ENCODE measurements at places on chromosomes 4 and X.

DNA sequence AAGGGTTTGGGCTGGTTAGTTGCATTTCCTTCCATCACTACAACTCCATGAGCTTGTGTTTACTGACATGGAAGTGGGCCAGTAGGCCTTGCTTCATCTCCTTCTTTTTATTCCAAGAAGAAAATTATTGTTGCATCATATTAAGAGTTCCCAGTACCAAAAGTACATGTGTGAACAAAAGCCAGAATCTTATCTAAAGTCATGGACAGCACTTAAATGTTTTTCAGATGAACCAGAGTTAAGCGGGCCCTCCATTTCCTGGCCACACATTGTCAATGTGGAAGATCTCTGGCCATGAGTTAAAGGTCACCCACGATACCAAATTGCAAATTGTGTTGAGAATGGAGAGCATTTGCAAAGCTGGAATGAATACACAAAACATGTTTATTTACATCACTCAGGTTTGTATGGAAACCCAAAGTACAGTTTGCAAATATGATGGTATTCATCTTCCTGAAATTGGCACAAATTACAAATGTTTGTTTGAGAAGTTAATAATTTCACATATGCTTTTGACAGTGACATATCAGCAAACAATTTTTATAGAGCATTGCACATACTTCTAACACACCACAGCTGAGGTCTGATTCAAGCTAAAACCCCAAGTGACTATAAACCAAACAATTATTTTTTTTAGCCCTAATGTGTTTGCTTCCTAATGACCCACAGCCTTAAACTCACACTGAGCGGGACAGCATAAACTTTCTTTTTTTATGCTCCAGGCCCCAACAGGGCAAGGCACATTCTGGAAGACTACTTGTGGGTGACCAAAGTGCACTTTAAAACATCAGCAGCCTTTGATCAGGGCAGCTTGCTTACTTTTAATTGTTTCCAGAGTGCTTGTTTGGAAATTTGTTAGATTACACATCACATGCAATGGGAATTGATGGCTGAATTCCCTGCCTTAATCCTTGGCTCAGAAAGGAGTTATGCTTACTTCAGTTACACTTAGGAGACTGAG, 502.9 kb upstream of the SLIT2 start:
- DNase-seq: no peak

- DNase-seq: no peak
Observed at GRCh38 chr4:8241211-8241779, 28.3 kb upstream of the HTRA3 start.

DNA sequence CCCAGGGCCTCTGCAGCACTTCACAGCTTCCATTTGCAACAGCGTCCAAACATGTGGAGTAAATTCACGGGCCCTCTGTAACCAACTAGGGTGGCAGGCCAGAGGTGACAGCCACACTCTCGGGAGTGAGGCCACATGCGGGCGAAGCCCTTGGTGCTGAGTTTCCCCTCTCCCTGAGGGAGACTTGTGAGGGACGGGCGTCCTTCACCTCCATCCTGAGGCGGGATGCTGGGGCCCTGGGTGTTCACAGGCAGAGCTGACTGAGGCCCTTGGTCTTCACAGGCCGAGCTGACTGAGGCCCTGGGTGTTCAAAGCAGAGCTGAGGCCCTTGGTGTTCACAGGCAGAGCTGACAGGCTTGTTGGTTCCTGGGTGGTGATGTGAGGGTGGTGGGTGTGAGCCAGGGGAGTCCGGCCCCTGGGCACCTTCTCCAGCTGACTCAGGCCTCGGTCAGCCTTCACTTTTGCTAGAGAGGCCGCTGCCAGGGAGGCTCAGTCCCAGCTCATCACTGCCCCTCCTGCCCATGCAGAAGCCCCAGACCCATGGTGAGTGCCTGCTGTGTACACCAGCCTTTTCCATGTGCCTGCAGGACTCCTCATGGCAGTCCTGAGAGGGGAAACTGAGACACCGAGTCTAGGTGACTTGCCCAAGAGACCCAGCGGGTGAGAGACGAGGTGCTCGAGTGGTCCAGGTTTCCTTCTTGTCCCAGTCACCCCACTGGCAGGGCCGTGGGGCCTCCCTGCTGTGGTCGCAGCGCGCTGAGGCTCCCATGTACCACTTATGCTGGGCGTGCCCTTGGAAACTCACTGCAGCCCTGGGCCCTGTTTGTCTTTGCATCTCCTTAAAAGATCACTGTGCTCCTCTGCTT, 8.5 kb downstream of the WFS1 start:
- no peak for DNase-seq

- DNase-seq: no peak
Observed at GRCh38 chr4:7518871-7519637, 84.3 kb upstream of the PSAPL1 start.

GRCh38 chrX:8025705-8026104, 98.5 kb upstream of the PNPLA4 start:
- DNase-seq: no peak

- no peak for DNase-seq
Observed at GRCh38 chr4:16197876-16198665, 28.2 kb downstream of the TAPT1 start.

GRCh38 chrX:38968344-38969216, 167.3 kb downstream of the MID1IP1 start:
- DNase-seq: no peak

- DNase-seq: no peak
Observed at GRCh38 chrX:19743386-19743785, 144.0 kb downstream of the SH3KBP1 start.

DNA sequence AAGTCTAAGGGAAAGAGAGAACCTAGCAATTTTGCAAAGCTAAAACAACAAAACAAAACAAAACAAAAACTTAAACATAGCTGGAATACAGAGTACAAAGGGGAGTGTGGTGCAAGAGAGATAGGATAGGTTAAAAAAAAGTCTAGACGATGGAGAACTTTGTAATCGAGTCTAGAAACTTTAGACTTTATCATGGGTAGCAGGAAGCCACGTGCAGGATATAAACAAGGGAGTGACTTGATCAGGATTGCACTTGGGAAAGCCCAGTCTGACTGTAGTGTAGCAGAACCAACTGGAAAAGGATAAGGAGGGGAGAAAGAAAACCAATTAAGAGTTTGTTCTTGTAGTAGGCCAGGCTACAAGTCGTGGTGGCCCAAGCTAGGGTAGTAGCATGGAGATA, 750.1 kb downstream of the RPA4 start:
- DNase-seq: no peak

DNA sequence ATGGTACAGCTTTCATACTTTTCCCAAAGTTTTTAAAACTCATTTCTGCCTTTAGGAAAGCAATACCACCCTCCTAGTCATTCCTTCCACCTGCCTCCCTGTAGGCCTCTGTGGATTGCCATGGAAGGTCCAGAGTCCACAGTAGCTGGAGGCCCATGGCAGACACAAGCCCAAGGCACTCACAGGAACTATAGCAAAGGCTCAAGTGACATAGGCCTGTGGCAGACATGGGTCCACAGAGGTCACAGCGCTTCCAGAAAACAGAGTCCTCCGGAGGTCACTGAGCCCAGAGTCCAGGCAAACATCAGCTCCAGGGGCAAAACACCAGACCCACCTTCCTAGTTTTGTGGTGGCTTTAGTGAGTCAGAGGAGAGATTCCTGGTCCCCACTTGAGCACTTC, 147.6 kb upstream of the ATP6AP2 start:
- DNase-seq: no peak

DNA sequence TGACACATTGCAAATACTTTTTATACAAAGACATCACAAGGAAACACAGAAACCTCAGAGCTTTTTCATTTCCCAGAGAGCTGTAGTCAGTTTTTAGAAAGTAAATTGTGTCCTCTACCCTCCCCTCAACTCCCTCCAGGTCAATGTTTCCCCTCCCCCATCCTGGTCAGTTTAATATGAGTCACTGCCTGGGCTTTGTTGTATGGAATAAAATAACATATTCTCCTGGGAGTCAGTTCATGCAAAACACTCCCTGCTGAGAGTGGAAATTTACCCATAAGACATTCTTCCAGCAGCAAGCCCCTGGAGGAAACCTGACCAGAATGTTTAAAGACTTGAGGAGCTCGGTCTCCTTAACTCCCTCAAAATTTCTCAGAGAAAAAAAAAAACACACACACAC, 270.1 kb upstream of the LDB2 start:
- DNase-seq: no peak

DNA sequence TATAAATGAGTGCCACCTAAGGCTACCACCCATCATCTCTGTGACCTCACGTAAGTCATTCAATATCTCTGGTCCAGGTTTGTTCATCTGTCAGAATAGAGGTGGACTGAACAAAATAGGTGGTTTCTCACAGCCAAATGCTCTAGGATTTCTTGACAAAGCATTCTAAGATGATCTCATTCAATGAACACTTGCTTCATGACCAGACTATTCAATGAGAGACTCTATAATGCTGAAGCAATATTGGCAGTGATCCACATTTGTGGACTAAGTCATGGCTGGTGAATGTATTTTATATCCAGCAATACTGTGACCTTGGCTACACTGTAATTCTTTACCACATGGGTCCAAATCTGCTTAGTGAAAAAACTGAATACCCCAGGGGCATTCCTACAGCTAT, 37.9 kb downstream of the LDB2 start:
- no peak for DNase-seq

DNA sequence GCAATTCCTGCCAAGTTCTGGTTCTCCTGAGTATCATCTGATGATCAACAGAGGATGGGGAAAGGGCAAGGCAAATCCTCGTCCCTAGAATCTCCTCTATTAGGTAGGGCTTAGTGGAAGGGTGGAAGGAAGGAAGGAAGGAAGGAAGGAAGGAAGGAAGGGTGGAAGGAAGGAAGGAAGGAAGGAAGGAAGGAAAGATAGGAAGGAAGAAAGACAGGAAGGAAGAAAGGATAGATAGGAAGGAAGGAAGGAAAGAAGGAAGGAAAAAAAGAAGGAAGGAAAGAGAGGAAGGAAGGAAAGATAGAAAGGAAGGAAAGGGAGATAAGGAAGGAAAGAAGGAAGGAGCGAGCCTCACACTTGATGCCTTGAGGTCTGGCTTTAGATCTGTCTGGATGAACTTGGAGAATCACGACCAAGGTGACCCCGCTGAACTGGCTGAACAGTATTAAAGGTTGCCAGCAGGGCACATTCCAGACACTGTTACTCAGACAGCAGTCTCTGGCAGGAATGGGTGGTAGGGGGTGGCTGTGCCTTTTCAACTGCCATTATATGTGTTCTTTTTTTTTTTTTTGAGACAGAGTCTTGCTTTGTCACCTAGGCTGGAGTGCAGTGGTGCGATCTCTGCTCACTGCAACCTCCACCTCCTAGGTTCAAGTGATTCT, 57.1 kb downstream of the MAP7D2 start:
- DNase-seq: no peak

DNA sequence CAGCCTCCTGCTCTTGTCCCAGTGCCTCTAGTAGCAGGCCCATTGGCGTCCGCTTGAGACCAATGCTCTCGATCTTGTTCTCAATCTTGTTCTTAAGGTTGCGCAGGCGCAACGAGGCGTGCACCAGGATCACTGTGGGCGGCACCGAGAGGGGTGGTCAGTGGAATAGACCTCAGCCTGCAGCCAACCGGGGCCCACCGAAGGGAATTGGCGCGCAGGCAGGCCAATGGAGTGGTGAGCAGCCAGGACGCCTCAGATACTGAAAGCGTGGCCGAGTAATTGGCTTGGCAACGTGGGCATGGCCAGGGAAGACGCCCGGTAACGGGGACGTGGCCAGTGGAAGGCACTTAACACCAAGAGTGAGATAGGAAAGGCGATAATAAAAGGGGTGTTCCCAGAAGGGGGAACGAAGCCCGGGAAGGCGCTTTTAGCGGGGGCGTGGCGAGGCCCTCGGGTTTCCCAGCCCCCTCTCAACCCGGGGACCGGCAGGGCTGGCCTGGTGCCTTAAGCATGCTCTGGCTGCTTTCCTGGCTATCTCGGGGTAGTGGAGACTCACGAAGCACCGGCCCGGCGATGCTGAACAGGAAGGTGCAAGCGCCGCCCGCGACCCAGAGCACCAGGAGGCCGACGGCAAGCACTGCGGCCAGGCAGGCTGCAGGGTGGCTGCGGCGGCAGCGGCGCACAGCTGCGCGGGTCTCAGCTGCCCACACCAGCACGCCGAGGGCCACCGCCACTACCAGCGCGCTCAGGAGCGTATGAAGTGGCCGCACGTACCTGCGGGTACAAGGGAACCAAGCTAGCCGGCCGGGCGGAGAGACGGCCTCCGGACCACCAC, 1.7 kb downstream of the PRAF2 start:
- no peak for DNase-seq

GRCh38 chrX:81586096-81586495, 384.2 kb downstream of the SH3BGRL start:
- no peak for DNase-seq

- no peak for DNase-seq
Observed at GRCh38 chr4:151043803-151044515, 28.9 kb upstream of the LRBA start.

- no peak for DNase-seq
Observed at GRCh38 chrX:131747173-131747572, 203.3 kb downstream of the OR13H1 start.

DNA sequence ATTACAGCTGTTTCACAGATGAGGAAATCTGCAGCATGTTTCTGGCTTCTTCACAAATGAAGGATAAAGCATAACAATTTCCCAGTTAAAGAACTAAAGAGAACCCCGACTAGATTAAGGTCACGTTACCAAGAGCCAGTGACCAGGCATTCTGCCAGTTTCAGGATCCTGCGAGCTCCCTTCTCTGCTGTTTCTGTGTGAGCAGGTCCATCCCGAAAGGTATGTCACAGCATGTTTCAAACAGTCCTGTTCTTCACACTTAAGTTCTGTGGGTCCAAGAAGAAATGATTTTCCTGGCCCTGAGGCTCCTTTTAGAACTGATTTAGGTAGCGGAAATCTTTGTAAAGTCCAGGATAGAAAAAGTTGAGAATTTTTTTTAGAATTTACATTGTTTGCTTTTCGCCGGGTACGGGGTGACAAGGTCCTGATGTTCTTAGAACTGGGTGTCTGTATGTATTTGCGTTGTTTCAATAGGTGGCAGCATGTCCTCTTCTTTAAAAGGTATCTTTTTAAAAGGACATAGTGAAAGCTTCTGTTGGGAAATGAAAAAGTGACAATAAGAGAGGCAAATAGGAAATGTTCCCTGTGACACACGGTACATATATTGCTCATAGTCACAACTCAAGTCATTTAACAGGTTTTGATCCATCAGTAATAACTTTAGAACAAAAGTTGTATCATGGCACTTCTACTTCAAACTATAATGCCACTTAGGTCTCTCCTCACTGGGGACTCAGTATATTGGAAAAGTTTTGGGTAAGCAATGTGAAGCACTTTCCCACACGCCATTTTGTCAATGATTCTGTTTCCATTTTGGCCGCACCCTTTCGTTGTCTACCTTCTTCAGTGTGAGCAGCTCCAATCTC, 18.4 kb downstream of the IL21 start:
- DNase-seq: no peak

All from activated CD4-positive, alpha-beta T cell treated with anti-CD3 and anti-CD28 coated beads for 1 hour (primary cell).